ENCODE measurements at places on chromosomes 16 and 17.

- no peak for DNase-seq
Observed at GRCh38 chr17:14094676-14095601, 25.6 kb downstream of the COX10 start.

DNA sequence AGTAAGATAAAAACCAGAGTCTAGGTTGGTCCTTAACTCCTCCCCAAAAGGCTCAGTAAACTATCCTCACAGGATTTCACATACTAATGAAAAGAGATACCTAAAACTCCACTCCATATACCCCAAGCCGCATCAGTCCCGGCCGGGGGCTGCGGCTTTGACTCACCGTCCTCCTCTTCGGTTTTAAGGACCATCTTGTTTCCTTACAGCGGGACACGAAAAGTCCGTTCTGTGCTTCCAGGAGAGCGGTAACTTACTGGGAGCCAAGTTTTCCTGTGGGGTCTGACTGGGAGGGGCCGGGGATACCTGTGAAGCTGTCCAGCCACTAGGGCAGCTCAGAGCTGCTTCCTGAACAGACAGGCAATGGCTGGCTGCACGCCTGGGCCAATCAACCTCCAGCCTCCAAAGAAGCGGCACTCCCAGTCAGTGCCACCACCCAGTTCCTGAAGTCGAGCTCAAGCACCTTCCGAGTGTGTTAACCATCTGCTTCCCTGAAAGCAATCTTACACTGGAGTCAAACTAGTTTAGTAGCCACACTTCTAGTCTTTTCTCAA lies 45.5 kb downstream of the CYTH1 start:
- DNase-seq = no peak

DNA sequence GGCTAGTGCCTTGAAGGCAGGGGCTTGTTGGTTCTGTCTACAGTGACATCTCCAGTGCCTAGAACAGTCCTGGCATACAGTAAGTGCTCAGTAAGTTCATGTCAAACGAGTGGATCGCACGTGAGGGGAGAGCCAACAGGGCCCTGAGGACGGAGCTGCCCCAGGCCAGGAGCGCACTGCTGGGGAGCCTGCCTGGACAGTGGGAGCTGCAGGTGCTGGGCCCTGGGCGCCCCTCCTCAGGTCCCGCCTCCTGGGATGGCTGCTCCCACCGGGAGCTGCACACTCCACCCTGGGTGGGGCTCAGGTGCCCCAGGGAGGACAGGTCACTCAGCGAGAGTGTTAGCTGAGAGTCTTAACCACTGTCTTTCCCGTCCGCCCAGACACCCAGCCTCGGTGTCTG lies 1.8 kb downstream of the EVPL start:
- no peak for DNase-seq

DNA sequence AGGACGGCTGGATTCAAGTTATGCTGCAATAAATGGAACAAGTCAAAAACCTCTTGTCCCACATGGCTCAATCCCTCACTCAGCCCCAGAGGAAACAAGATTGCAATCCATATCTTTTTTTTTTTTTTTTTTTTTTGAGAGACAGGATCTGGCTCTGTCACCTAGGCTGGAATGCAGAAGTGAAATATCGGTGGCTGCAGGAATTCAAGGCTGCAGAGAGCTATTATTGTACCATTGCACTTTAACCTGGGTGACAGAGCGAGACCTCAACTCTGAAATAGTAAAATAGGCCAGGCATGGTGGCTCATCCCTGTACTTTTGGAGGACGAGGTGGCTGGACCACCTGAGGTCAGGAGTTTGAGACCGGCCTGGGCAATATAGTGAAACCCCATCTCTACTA lies 2.7 kb upstream of the PDE6G start:
- no peak for DNase-seq

DNA sequence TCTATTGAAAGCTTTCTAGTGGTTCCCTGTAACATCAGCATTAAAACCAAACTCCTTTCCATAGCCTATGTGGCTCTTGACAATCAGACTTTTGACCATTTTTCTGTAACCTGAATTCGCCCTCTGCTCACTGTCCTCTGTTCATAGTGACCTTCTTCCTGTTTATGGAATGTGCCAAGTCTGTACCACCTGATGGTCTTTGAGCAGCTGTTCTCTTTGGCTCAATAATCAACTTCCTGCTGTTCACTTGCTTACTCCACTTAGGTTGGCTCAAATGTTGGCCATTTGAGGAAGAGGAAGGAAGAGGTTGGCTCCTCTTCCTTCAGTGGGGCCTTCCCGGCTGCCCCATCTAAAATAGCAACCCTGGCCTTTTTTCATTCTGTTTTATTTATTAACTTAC lies 251.5 kb downstream of the CA10 start:
- DNase-seq = no peak

DNA sequence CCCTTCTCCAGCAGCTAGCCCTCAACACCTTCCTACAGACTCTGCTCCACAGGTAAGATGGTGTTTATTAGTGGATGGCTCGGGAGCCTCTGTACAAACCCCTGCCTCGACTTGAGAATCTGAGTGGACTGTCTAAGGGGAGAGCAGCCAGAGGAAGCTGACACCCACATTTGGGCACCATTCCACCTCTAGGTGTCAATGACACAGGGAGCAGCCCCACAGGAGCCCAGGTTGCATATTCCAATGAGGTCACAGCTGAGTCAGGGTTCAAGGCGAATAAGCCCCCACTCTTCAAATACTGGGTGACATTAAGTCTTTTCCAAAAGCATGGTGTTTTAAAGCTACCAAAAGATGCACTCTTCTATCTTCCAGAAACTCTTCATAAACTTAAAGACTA lies 31.9 kb downstream of the RANBP10 start:
- DNase-seq = no peak

DNA sequence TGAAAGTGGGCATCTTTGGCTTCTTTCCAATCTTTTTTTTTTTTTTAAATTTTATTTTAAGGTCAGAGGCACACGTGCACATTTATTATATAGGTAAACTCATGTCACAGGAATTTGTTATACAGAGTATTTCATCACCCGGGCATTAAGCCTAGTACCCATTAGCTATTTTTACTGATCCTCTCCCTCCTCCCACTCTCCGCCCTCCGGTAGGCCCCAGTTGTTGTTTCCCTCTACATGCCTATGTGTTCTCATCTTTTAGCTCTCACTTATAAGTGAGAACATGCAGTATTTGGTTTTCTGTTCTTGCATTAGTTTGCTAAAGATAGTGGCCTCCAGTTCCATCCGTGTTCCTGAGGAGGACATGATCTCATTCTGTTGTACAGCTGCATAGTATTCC lies 108.5 kb downstream of the CYB561 start:
- no peak for DNase-seq

All from AG20443 (cell line).